Hematopoietic multipotent progenitor cell treated with erythropoietin and hydrocortisone succinate and interleukin-3 and kit ligand, for 6 days (in vitro differentiated cells): ENCODE measurements at places on chromosomes 7 and 10.

DNA sequence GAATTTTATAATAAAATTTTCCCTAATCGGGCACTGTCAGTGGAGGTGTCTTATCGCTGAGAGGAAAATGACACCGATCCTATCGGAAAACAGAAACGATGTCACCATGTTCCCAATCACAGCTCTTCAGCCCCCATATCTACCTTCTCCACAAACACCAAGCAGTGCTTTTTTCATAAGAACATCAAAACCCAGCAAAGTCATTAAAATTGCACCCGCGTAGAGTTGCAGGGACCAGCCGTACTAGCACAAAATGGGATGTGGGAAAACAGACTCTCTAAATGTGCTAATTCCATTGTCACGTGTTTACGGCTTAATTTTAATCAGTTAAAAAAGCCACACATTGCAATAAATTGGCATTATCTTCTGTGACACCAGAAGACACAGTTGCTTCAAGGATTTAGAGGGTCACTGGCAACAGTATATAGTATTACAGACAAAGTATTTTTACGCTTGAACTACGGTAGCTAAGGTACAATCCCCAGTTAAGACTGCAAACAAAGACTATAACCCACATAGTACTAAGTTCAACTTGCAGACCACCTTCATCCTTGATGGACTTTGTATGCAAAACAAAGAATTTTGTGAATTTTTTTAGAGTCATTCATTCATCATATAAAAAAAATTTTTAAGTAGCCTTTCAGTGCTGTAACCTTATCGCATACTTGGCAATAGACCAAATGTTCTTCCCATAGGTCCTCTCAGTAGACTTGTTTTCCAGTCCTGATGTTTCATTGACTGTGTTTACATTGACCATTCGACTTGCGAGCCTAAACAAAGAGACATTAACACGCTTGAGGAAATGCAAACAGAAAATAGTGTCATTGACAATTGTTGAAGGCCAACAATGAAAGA lies 116.0 kb downstream of the VTI1A start:
- DNase-seq: no peak

- DNase-seq: peak; percentile 66
These were observed 174.8 kb downstream of the DKK1 start for GRCh38 chr10:52488606-52489485.

DNA sequence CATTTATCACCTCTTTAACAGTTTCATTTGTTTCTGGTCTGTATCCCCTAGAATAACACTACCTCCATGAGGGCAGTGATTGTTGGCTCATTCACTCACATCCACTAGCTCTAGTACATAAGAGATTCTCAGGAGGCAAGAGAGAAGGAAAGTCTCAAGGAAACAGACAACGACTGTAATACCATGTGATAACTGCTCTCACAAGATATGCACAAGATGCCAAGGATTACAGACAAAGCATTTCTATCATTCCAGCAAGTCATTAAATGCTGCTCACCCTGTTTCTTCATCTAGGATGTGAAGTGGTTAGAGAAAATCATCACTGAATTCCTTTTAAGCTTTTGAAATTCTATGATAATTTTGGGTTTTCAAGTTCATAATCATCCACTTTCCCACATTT lies 115.3 kb downstream of the HIBADH start:
- DNase-seq: no peak

DNA sequence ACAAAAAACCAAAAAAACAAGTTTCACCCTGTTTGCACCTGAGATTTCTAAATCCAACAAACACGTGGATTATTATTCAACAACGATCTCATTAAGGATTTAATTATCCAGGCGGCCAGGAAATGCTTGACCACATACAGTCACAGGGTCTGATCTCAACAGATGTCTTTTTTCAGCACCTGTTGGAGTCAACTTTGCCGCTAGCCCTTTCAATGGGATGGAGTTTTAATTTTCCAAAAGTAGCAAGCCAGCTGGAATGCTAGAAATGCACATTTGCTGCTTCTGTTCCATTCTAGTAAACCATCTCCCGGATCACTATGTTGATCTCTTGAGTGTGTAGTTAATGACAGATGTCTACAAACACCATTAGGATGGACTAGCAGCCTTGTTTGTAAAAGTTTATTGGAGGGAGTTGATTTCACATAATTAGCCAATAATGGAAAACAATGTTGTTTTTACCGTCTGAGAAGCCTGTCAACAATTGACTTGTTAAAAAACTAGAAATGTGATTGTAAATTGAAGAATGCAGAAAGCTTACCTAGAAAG lies 64.2 kb upstream of the DKK1 start:
- DNase-seq: no peak

GRCh38 chr10:1745780-1746456 lies 8.6 kb upstream of the ADARB2 start:
- no peak for DNase-seq

GRCh38 chr7:70416986-70417655 lies 714.8 kb upstream of the GALNT17 start:
- DNase-seq: no peak

DNA sequence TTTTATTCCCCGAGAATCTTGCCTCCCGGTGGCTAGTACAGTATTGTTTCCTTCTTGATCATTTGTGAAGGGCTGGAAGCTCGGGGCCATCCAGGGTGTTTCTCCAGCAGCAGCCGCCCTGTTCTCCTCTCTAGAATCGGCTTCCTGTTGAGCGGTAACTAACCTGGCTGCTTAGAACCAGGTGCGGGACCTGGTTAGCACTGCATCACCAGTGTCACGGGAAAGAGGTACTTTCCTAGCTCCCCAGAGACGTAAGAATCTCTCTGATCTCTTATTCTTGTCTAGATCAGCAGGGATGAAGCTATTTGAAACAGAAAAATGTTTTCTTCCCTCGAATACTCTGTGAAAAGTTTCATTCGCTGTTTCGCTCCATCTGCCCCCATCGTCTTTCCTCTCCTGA lies 239.2 kb downstream of the CELF2 start:
- DNase-seq: no peak

DNA sequence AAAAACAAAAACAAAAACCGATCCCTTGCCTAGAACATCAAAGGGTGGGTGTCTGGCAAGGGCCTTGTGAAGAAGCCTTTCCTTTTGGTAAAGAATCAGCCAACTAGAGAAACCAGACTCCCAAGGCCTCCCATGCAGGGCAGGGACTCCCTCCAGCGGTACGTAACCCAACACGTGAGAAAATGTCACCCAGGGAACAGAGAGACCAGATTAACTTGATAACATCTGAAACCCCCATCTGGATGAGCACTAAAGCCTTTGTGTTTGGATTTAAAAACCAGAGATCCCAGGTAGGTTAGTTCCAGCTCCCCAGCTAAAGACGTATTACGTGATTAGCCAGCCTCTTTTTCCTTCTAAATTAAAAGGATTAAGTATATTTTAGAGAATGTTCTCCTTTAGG lies 3.0 kb upstream of the HABP2 start:
- no peak for DNase-seq

DNA sequence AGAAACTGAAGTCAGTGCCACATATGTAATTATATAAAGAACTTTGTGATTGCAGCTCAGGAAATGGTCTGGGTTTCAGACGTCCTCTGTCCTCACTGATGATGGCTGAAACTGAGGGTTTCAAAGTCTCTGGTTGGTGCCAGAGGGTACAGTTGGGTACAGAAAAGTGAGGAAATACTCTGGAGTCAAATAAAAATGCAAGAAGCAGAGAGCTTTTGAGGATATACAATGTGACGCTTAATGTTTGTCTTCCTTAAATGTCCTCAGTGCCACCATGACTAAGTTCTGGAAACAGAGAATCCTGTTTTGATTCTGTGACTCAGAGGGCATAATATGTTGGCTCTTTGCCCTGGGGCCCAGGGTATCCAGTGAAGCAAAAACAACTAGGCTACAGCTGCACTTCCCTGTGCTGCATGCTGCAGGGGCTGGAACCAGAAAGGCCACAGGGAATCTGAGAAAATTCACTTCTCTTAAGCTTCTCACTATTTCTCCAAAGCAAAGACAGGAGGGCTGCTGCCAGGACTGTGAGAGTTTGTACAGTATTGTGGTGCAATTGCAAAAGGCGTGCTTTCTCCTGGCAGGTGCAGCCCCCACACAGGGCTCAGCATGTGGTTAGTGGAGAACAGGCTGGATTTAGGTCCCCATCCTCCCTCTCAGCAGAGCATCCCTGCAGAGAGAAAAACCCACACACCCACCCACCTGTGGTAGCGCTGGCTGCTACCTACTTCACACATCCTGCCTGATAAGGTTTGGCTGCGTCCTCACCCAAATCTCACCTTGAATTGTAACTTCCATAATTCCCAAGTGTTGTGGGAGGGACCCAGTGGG lies 169.5 kb upstream of the SVIL start:
- no peak for DNase-seq

- no peak for DNase-seq
These were observed 1034.2 kb upstream of the C7orf33 start for GRCh38 chr7:147556317-147556716.

GRCh38 chr7:20864221-20864620 lies 77.5 kb upstream of the SP8 start:
- no peak for DNase-seq

DNA sequence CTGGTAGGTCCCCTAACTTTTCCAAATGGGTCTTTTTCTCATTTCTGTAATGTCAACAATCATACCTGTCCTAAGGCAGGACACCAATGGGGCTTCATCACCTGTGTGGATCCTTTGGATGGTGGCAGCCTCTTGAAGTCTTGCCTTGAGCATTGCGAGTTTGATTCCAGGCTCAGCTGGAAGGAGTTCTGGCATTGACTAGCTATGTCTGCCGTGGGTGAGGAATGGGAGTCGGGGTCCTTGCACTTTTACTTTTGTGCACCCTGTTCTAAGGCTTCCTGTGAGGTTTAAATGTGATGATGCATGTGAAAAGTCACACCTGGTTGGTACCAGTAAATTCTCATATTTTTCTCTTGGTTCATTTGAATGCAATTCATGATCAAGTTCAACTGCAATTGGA lies 55.9 kb upstream of the CTBP2 start:
- no peak for DNase-seq

- peak; percentile 60 for DNase-seq
These were observed 7.1 kb upstream of the SEMA3E start for GRCh38 chr7:83655951-83656556.

DNA sequence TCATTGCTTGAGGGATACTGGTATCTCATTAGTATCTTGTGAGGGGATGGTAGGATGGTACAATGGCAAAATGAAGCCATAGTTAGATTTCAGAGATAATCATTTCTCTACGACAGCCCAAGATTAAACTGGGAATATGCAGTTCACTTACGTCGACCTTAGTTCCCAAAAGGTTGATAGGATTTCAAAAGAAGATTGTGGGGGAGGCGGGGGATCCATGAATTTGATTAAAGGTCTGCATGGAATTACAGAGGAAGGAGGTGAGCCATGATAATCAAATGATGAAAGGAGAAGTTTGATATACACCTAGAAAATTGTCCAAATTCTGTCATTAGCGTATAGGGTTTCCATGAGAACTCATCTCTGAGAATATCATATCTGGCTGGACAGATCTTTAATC lies 206.6 kb downstream of the CELF2 start:
- DNase-seq: no peak

DNA sequence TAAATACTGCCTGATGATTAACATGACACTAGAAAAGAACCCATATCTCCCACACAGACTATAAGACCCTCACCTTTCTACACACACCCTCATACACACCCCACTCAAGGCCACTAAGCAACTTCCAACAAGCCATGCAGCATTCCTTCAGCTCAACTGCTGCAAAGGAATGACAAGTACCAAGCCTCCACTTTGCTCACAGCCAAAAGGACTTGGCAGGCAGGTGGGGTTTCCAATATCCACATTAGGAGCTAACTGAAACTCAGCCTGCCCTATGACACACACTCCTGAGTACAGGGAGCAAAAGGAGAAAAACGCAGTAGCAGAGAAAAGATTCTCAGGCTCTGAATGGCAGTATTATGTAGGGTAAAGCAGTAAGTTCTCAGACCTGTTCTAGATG lies 13.4 kb downstream of the USP54 start:
- no peak for DNase-seq

DNA sequence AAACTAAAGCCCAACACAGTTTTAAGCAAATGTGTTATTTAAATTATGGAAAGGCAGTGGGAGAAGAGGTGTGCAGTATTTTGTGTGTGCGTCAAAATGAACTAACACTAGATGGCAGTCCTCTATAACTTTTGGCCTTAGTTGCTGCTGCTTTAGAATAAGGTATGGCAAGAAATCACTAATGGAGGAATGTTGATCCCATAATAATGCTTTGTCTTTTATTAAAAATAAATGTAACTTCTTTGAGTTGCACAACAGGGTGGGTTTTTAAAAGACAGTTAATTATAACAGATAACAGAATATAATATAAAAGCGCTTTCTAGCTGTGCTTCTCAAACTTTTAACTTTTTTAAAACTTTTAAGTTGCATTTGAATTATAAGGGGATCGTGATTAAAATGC lies 56.4 kb downstream of the BBS9 start:
- peak; percentile 75 for DNase-seq

- DNase-seq: no peak
These were observed 69.2 kb upstream of the UNC5B start for GRCh38 chr10:71143170-71143569.

- no peak for DNase-seq
These were observed at the start of gene IGFBP1 for GRCh38 chr7:45888185-45888992. Gene IGFBP1, plus strand, starts transcription at chr7:45888488. Its CDS starts 165 bp downstream, at chr7:45888653.

GRCh38 chr10:121974535-121975294 lies at the start of gene NSMCE4A:
Gene NSMCE4A, minus strand, starts transcription at chr10:121975217. Its CDS starts 52 bp downstream, at chr10:121975165.
- DNase-seq: peak; percentile 82

DNA sequence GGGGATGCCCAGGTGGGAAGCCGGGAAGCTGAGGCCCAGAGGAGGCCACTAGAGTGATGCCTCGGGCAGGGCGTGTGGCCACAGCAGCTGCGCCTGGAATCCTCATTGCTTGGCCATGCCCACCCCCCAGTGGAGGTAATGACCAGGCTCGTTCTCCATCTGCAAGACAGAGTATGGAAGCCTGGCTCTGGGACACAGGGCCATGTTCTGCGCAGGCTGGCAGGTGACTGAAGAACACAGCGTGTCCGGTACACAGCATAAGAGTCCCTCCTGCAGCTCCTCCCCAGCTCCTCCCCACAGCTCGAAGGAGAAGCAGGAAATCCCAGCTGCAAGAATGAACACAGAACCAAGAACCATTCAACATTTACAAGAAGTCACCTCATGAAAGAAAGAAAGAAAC lies 64.8 kb downstream of the SMURF1 start:
- DNase-seq: peak; percentile 18

GRCh38 chr7:155574556-155575290 lies 28.4 kb upstream of the CNPY1 start:
- DNase-seq: no peak

DNA sequence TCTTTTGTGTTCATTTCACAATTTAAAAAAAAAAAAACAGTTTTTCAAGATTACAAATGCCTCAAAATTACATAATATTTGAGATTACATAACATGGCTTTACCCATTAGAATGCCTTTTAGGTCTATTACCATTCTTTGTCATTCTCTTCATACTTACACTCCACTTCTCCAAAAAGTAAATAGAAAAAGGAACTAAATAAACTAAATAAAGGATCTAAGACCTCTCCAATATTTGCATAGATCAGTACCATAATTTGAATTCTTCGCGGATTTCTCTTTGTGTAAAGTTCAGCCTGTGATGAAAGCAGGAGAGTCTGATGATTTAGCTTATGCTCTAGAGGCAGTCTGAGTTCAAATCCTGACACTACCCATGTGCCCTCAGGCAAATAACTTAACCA lies 56.4 kb upstream of the C1GALT1 start:
- peak; percentile 39 for DNase-seq

GRCh38 chr7:42238709-42239366 lies 1.8 kb upstream of the GLI3 start:
- no peak for DNase-seq

- DNase-seq: no peak
These were observed 142.4 kb downstream of the EPC1 start for GRCh38 chr10:32204606-32205005.
